Urinary bladder (tissue), 4 donors: ENCODE measurements at places on chromosomes 13 and 19. TPM values are rescaled to one million over a fixed set of nuclear protein-coding genes. Genes with fewer than 3 reads are reported as not detected.

The ZNF490 gene
- total RNA-seq: 9.0 TPM

The C1QTNF9B gene
- total RNA-seq: 0.58 TPM

The RHPN2 gene
- total RNA-seq: 3.5 TPM

The ZNF723 gene
- not detected for total RNA-seq

The CEACAM16 gene
- not detected for total RNA-seq

The LILRA6 gene
- 0.95 TPM for total RNA-seq

The FUT3 gene
- 0.63 TPM for total RNA-seq

The WDR62 gene
- 2.3 TPM for total RNA-seq

The TEX101 gene
- not detected for total RNA-seq

The FARP1 gene
- 81.7 TPM for total RNA-seq

The RDH8 gene
- total RNA-seq: not detected

- DNase-seq: no peak
Measured at GRCh38 chr13:74256969-74257368, 122.8 kb upstream of the KLF12 start.

DNA sequence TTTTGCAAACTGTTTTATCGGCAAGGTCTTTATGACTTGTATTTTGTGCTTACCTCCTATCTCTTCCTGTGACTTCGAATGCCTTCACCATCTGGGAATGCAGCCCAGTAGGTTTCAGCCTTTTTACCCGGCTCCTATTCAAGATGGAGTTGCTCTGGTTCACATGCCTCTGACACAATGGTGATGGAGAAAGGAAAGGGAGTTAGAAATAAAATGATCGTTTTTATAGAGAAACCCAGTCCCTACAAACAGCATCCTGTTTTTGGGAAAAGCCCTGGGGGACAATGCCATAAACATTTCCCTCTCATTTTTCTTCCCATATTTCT is 27.5 kb upstream of the SLC46A3 start:
- no peak for DNase-seq

- no peak for DNase-seq
Measured at GRCh38 chr13:99363949-99364348, 56.8 kb upstream of the GPR183 start.

- DNase-seq: no peak
Measured at GRCh38 chr13:100203696-100204367, 114.9 kb downstream of the PCCA start.

- no peak for DNase-seq
Measured at GRCh38 chr13:46546084-46546768, 6.7 kb upstream of the LRCH1 start.

GRCh38 chr13:31350560-31350959 is 150.8 kb downstream of the B3GLCT start:
- DNase-seq: no peak

DNA sequence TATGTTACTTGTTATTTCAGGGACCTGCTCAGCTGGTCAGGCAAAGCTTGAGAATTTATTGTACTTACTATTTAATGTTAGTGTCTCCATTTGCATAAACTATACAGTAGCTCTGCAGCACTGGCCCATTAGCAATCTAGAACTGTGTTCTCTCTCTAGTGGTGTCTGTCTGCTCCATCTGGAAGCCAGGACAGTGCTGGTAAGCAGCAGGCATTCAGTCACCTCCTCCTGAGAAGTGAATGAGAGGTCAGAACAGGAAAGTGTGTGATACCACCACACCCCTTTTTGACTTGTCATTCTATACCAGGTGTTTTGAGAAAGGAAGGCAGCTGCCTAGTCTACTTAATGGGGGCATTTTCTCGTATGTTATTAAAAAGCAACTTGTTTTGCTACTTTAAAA is 3.9 kb downstream of the COG3 start:
- DNase-seq: no peak

- DNase-seq: no peak
Measured at GRCh38 chr19:38204728-38205127, 19.3 kb downstream of the DPF1 start.

GRCh38 chr13:59409634-59410200 is 754.0 kb downstream of the DIAPH3 start:
- no peak for DNase-seq

DNA sequence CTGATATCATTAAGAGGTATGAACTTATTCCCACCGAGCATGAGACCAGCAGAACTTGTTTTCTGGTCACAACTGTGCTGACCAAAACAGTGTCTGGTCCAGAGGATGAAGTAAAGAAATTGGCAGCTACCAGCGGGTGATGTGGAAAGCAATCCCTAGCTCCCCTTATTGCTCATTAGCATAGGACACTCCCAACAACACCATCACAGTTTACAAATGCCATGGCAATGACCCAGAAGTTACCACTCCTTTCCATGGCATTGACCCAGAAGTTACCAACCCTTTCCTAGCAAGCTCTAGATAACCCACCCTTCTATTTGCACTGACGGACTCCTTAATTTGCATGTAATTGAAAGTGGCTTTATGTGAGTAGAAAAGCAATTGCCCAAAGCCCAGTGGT is 1856.1 kb downstream of the OLFM4 start:
- DNase-seq: no peak

GRCh38 chr19:39109641-39110040 is 15.9 kb upstream of the PAK4 start:
- DNase-seq: no peak

DNA sequence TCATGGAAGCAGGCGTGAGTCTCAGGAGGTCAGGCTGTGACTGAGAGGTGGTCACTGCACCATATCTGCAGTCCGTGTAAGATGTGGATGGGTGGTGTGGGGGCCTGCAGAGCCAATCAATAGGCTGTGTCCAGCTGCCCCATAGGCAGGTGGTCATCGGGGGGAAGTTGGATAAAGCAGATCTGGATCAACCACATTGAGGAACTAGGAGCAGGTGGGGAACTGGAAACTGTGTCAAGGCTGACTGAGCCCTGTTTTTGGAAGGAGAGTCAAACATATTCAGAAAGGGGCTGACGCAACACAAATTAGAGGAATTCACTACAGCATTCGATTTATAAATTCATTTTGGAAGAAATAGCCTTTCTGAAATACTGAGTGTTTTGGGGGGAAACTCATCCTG is 15.0 kb downstream of the CLEC4M start:
- DNase-seq: no peak

GRCh38 chr19:17259934-17260333 is 4.6 kb downstream of the USHBP1 start:
- DNase-seq: no peak

- no peak for DNase-seq
Measured at GRCh38 chr13:111251646-111252445, 68.6 kb upstream of the TEX29 start.

DNA sequence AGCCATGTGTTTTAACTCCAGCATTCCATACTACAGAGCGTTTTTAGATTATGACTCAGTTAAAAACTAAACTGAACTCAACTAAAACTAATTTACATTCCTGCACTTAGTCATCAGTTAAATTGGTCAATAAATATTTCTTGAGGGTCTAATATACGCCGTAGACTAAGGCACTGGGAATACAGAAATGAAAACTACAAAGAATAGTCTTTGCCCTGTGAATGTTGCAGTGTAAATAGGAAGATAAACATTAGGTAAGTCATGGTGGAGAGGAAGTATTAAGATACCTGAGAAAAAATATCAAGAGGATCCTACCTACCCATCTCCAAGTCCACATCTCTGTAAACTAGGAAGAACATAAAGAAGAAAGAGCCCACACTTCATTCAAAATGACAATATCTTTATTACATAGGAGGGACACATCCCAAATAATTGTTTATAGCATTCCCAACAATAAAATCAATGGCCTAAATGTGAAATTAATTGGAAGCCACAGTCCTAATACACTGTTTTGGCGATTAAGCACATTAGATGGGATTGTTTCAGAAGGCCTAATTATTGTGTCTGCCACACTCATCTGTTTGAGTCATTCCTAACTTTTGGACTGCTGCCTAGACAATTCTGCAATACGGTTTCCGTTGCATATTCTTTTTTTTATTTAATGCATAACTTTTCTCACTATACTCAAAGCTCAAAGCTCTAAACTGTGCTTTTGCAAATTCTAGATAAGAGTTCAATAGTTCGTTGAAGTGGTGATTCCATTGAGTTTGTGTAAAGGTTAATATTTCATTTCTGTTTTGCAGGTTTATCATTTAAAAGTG is 52.9 kb downstream of the MBNL2 start:
- no peak for DNase-seq

DNA sequence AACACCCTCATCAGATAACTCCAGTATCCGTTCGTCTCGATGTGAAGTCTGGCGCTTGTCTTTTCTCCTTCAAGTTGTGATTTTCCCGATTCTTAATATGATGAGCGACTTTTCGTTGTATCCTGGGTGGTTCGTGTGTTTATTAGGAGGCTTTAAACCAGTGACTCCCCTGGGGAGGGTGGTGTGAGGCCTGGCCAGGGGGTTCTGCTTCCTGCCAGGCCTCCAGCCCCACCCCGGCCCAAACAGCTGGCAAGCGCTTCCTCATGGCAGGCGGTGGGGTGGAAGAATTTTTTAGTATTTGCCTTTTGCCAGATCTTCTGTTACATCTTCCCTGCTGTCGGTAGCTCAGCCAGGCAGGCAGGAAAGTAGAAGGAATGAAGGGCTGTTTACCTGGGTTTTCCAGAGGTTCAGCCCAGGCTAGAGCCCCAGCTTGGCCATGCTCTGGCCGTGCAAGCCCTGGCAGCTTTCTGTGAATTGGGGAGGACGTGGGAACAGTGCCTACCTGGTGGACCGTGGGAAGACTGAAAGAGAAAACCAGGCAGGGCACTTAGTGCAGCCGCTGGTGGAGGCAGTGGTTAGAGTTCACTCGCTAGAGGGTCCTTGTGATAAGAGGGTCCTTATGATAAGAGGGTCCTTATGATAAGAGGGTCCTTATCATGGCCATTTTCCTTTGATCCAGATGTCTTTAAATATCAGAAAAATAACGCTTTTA is 37.7 kb upstream of the DCUN1D2 start:
- no peak for DNase-seq

GRCh38 chr19:31099515-31100205 is 249.6 kb downstream of the TSHZ3 start:
- no peak for DNase-seq

DNA sequence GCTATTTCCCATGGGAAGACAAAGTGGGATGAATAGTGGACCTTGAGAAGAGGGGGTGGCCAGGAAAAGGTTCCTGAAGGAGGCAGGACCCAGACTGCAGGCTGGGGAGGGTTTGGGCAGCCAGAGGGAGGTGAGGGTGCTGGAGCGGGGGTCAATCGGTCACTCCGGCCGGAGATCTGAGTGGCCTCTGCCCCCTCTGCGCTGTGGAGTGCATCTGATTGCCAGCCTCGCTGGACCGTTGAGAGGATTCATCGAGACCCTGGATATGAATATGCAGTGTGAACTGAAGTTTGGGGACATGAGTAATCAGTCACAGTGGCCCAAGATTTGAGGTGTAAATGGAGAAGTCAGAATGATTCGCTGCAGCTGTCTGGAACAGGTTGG is 5.5 kb upstream of the ZNF580 start:
- no peak for DNase-seq

DNA sequence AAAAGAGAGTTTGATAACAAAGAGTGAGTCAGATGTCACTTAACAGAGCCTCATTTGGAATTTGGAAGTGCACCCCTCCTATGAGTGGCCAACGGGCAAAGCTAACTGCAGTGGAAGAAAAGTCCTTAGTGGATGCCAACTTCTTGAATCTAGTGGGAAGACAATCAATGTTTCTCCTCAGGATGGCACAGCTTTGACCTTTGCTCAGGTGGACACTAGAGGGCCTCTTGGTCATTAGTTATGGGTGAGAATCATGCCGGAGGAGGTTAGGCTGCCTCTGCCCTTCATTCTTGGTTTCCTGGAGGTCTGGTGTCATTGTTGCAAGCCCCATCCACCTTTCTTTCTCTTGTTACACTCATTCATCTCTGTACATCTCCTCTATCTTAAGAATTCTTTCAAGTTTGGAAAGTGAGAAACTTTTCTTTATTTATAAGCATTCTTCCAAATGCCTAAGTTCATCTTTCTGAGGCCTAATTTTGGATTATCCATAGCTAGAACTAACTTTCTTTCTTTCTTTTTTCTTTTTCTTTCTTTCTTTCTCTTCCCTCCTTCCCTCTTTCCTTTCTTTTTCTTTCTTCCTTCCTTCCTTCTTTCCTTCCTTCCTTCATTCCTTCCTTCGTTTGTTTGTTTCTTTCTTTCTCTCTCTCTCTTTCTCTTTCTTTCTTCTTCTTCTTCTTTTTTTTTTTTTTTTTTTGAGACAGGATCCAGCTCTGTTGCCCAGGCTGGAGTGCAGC is 327.2 kb upstream of the TSHZ3 start:
- DNase-seq: no peak

- DNase-seq: no peak
Measured at GRCh38 chr19:2634228-2634951, 68.1 kb downstream of the GNG7 start.

DNA sequence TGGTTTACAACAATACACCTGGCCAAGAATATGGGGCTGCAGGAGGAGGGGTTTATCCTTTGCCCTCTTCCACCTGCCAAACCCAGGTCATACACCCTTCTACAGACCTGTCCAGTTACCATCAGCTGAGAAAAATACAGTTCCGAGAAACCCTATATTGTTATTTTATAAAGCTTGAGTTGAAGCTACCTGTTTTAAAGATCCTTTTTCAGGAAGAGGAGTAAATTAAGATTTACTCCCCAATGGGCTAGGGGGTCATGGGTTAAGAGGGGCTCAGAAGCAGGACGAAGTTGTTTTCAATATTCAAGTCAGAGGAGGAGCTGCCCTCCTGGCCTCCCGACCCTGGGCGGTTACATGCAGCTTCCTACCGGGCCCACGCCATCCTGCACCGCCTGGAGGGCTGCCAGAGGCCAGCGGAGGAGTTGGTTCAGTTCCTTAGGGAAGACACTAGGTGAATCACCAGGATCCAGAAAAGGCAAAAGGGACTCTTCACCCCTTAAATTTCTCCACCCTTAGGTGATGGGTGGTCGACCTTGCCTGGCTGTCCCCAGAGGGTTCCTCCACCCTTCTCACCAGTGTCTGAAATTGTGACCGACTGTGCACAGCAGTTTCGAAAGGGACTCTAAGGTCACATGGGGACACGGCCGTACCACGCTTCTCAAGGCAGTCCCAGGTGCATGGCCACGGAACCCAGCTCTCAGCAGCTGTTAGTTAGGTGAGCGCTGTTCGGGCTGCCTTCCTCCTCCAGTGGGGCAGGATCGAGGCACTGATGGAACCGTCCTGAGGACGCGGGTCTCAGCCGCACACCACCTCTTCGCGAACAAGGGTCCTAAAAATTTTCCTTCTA is 1.2 kb downstream of the GJB2 start:
- DNase-seq: no peak

DNA sequence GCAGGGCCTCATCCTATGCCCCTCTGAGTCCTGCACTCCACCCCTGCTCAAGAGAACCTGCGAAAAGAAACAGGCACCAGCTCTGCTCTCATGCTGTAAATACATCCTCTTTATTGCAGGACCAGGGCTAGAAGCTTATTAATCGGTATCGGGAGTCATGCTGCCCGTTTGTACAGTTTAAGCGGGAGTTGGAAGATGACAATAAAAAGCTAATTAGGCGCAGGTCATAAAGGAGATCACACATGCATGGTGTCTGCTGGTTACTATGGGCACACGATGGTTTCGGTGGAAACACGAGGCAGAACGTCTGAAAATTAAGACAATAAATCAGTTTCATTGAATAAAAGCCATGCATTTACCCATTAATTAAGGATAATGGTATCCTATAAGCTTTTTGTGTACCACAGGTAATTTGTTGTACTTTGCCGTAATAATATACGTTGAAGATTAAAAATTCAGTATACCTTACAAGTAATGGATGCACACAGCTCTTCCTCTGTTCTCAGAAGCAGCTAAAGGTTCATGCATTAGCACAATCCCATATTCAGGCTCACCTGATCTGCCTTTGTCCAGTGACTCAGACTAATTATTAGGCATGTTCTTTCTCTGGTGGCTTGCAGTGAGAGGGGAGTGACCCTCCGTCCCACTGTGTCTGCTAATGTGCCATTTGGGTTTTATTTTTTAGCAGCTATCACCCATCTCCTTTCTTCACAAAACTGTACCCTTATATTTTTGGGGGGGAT is 406.0 kb downstream of the TSHZ3 start:
- no peak for DNase-seq
